Ovary (tissue), 10 donors: ENCODE measurements at places on chromosomes 2 and 18. TPM values are rescaled to one million over a fixed set of nuclear protein-coding genes. Genes with fewer than 3 reads are reported as not detected.

Gene MALL
- total RNA-seq = 2.4 TPM

Gene POTEI
- total RNA-seq = 0.80 TPM

GRCh38 chr2:191749181-191749540 is 71.2 kb downstream of the NABP1 start:
- H3K4me3 ChIP-seq = no peak overlapping the region
- H3K27me3 ChIP-seq = no peaks in the 10 kb centered on the region
- H3K36me3 ChIP-seq = no peaks in the 10 kb centered on the region
- no peak overlapping the region for H3K27ac ChIP-seq

DNA sequence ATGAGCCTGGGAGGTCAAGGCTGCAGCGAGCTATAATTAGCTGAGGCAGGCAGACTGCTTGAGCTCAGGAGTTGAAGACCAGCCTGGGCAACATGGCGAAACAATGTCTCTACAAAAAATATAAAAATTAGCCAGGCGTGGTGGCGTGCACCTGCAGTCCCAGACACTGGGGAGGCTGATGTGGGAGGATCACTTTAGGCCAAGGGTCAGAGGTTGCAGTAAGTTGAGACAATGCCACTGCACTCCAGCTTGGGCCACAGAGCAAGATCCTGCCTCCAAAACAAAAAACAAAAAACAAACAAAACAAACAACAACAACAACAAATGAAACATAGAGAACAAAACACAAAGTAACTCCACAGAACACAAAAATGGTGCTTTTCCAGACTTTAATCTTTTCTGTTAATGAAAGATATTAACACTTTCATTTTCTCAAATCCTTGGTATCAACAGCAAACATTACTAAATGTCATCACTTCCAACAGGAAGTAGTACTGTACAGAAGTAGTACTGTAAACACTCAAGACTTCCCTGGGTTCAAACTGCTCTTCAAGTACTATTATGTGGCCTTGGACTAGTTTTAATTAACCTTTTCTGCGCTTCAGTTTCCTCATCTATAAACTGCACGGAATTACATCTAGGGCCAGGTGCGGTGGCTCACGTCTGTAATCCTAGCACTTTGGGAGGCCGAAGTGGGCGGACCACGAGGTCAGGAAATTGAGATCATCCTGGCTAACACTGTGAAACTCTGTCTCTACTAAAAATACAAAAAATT is 27.9 kb downstream of the PUM2 start:
- no peak overlapping the region for H3K27ac ChIP-seq
- DNase-seq = no peak
- H3K36me3 ChIP-seq = no peaks in the 10 kb centered on the region

GRCh38 chr2:44955593-44956392 is 14.3 kb downstream of the SIX3 start:
- no peak overlapping the region for H3K4me3 ChIP-seq
- no peaks in the 10 kb centered on the region for H3K27me3 ChIP-seq
- peaks cover 10% of the 10 kb centered on the region for H3K4me1 ChIP-seq
- H3K27ac ChIP-seq = no peak overlapping the region
- no peaks in the 10 kb centered on the region for H3K36me3 ChIP-seq

DNA sequence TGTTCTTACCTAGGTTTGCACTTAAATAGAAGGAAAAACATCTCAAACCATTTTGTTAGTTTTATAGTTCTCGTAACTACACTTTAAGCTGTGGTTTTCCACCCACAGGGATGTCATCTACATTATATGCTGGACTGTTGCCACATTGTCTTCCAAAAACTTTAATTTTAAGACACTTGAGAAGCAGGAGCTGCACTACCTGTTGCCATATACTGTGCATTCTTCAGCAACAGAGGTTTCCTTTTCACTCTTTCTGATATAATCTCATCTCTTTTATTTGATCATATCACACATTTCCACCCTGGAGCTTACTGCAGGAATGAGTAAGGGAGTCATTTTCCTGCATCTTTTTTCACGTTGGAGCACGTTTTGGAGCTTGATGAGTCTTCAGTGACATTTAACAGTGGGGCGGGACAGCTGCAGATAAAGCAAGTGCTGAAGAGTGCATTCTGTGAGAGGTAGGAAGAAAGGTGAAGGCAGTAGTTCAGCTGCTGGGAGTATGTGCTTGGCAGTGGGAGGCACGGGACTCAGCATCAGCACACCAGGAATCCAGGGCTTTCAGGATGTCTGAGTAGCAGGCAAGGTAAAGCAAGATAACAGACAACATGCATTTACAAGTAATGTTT is 3.8 kb downstream of the LIMS1 start:
- no peak for DNase-seq
- no peaks in the 10 kb centered on the region for H3K36me3 ChIP-seq
- no peak overlapping the region for H3K27ac ChIP-seq
- no peak overlapping the region for H3K4me3 ChIP-seq
- no peaks in the 10 kb centered on the region for H3K27me3 ChIP-seq

Gene HAAO
- total RNA-seq = 28.8 TPM

Gene UGT1A5
- total RNA-seq = not detected
